ENCODE measurements at places on chromosomes 2 and 18.

DNA sequence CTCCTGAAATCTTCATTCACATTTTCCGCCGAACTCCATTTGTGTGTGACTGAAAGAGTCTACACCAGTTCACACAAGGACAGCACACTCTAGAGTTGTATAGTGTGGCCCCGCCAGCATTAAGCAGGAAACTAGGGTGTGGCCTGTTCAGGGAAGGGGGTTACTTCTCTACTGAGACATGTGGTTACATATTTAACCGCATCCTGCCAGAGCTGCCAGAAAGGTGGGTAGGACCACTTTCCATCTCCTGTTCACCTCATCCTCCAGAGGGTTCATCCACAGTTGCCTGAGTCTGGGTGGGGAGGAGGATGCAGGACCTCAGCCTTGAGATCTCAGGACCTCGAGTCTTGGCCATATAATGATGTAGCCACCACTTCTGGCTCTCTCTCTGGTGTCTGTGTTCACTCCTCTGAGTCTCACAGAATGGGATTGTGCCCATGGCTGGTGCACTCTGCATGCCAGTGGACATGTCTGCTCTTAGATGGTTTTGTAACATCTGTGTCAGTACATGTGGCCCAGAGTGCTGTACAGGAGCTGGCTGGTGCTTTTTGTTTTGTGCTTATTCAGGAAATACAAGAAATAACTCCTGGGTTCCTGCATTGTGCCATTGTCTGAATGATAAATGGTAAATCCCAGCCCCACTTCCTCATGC is 7.7 kb upstream of the SP140L start:
- DNase-seq = no peak

DNA sequence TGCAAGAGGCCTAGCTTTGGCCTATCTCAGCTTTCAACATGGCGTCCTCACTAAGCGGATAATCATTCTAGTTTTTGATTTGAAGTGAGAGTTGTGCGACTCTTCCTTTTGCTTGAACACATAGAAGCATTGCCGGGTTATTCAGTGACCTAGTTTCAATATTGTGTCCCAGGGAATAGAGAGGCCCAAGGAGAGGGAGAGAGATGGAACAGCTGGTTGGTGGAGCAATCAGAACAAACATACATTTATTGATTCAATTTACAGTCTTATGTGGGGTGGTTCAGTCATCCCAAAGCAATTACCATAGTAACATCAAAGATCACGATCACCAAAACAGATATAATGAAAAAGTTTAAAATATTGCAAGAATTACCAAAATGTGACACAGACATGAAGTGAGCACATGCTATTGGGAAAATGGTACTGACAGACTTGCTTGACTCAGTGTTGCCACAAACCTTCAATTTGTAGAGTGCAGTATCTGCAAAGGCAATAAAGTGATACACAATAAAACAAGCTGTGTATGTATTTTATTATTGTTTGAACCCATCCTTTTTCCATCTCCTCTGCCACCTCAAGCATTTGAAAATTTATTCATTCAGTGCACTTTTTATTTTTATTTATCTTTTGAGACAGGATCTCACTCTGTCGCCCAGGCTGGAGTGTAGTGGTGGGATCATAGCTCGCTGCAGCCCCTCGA is 30.2 kb downstream of the COPS7B start:
- no peak for DNase-seq

- DNase-seq = no peak
These were observed 8.3 kb downstream of the MOCOS start for GRCh38 chr18:36195427-36196122.

DNA sequence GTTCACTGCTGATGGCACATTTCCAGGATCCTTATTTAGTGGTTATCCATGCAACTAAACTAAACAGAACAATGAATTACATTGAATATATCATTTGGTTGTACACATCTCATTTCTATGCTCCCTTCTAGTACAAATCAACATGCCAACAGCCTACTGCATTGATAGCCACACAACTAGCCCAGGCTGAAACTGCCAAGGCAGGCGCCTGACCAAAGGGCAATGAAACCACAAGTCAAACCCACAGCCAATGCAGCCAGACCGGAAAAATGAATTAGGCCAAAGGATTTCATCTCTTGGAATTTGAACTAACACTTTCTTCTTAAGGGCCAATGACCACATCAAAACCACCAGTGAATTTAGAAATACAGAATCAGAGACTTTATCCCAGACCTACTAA is 196.4 kb downstream of the NOL4 start:
- DNase-seq = no peak

DNA sequence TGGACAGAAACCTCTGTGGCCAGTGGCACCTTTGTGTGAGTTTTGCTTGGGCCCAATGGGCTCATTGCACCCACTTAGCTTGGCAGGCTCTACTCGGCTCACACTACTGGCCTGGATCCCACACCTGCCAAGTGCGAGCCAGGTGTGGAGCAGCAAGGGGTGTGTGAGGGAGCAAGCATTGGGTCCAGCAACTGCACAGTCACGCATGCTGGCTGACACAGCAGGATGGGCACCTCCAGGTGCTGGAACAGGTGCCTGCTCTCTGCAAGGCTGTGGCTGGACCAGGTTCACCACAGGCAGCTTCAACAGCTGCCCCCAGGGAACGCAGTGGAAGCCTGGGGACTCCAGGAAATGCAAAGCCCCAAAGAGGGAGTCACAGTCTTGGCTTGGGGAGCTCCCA is 94.2 kb downstream of the DOK6 start:
- no peak for DNase-seq

GRCh38 chr18:2504642-2505041 is 66.7 kb downstream of the METTL4 start:
- no peak for DNase-seq

GRCh38 chr2:55162284-55163006 is 69.6 kb downstream of the CLHC1 start:
- no peak for DNase-seq

- DNase-seq = no peak
These were observed 438.2 kb downstream of the SLC4A3 start for GRCh38 chr2:220065581-220065980.

DNA sequence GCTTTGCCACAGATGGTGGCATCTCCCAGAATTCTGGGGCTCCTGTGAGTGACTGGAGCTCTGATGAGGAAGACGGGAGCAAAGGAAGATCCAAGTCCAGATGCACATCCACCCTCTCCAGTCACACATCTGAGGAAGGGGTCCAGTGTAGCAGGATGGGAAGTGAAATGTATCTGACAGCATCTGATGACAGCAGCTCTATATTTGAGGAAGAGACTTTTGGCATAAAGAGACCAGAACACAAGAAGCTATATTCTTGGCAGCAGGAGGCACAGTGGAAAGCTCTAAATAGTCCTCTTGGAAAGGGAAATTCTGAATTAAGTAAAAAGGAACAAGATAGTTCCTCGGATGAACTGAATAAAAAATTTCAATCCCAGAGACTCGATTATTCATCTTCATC is 23.5 kb upstream of the C1GALT1C1L start:
- DNase-seq = no peak
